ENCODE measurements at places on chromosomes 7 and 10. TPM values are rescaled to one million over a fixed set of nuclear protein-coding genes. Genes with fewer than 3 reads are reported as not detected.

Gene ATRNL1
- 1.9 TPM for polyA plus RNA-seq

Gene BTRC
- polyA plus RNA-seq: 8.5 TPM

Gene ACBD7
- 0.15 TPM for polyA plus RNA-seq

Gene NT5C2
- polyA plus RNA-seq: 51.5 TPM

Gene AKR1C3
- 74.4 TPM for polyA plus RNA-seq

Gene POLR2J2
- 0.48 TPM for polyA plus RNA-seq

Gene BLNK
- 1.9 TPM for polyA plus RNA-seq

Gene PHKG1
- polyA plus RNA-seq: 13.0 TPM

Gene RBP3
- not detected for polyA plus RNA-seq

Gene LRRC18
- polyA plus RNA-seq: 0.47 TPM

Gene PPP1R17
- polyA plus RNA-seq: not detected

Gene AMZ1
- 0.22 TPM for polyA plus RNA-seq

Gene CLEC5A
- polyA plus RNA-seq: 0.38 TPM

Gene GSTO2
- polyA plus RNA-seq: 3.4 TPM

Gene MNX1
- polyA plus RNA-seq: not detected

Gene FGFBP3
- 1.6 TPM for polyA plus RNA-seq

Gene USP6NL
- 8.5 TPM for polyA plus RNA-seq

Gene ACHE
- polyA plus RNA-seq: 4.3 TPM

Gene KCNIP2
- 1.5 TPM for polyA plus RNA-seq

Gene CTTNBP2
- polyA plus RNA-seq: 6.3 TPM

Gene JAZF1
- 30.7 TPM for polyA plus RNA-seq

Gene CHST12
- polyA plus RNA-seq: 29.6 TPM

Gene PPP1R3C
- 24.5 TPM for polyA plus RNA-seq

Gene ITGB8
- 6.3 TPM for polyA plus RNA-seq

Gene SMIM30
- 43.5 TPM for polyA plus RNA-seq
